Left ventricle myocardium superior (tissue), 1 donor: ENCODE measurements at places on chromosomes 6 and 20.

DNA sequence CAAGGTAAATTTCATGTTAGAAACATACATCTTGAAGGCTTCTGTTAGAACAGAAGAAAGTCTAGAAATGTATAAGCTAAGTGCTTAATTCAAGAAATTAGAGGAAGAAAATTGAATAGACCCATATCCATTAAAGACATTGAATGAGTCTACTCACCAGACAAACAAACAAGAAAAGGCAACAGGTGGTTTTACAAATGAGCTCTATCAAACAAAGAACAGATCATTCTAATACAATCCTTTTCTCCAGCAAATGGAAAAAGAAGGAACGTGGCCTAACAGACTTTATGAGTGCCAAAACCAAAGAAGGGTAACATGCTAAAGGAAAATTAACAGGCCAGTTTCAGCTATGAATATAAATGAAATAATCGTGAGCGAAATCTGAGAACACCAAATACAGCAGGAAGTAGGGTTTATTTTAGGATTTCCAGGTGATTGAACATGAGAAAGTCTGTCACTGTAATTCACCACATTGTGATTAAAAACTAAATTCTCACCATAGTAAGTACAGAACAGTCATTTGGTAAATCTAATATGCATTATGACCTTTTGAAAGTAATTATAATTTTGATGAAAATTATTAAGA is 22.6 kb downstream of the MTHFD1L start:
- no peak for DNase-seq

DNA sequence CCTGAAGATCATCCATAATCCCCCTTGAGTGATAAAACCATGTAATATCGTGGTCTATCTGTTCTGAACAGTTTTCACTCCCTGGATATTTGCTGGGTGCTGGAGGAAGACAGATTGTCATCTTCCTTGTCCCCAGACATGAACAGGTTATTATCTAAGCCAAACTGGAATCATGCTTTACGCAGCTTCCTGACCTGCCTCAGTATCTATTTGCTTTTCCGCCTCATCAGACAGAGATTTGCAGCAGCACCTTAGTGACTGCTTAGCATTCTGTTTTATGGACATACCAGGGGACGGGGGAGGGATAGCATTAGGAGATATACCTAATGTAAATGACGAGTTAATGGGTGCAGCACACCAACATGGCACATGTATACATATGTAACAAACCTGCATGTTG is 124.6 kb downstream of the SLC23A2 start:
- DNase-seq = no peak

DNA sequence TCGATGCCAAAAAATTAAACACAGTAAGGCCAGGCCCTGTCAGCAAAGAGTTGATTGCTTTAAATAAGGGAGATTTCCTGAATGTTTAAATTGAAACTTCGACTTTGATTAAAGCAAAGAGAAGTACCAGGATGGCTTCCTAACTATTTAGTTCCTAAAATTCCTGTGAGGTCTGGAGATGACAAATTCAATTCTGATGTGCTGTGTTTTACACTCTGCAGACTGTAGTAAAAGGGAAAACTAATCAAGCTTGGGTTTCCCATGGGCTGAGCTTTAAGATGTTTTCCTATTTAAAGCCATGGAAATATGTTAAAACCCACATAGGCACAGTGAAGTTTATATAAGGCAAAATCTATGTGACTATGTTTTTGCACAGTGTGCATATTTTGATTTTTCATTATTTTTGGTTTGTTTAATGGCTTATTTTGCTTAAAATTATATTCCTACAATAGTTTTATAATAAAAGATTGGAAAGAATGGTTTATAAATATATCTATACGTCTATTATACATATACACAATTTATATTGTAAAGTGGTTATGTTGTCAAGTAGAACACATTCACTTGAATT is 198.5 kb upstream of the EYA4 start:
- DNase-seq = no peak

DNA sequence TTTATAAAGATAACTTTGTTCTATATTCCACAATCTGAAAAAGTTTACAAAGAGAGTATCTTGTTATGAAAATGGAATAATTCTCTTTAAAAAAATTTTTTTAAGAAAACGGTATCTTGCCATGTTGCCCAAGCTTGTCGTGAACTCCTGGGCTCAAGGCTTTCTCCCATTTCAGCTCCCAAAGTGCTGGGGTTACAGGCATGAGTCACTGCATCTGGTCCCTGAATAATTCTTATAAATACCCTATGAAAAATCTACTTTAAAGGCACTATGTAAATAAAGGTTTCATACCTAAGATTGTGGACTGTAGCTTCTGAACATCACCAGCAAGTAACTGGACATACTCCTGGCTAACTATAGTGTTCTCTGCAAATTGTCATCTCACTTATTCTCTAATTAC is 60.3 kb downstream of the SAMD3 start:
- no peak for DNase-seq

DNA sequence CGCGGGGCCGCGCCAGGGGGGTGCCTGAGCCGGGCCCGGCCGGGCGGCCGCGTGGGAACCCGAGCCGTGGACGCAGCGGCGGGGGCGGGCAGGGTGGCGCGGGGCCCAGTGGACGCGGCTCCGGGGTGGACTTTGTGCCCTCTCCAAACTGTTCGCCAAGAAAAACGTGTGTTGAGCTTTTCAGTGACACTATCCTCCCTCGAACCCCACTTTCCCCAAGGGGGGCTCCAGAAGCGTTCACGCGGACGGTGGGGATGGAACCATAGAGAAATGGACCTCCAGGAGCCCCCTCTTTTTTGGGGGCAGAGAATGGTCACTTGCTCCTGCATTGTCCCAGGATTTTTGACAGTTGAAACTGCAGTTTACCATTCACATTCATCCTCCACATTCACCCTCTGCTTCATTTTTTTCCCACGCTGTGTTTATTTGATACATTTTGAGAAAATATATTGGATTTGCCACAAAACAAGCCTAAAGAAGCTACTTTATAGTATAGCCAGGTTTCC is 2.9 kb upstream of the HIVEP1 start:
- DNase-seq = no peak

GRCh38 chr6:43325876-43326275 is 17.2 kb upstream of the CRIP3 start:
- DNase-seq = no peak

- DNase-seq = no peak
Measured at GRCh38 chr6:132933090-132933489, 118.7 kb downstream of the RPS12 start.

DNA sequence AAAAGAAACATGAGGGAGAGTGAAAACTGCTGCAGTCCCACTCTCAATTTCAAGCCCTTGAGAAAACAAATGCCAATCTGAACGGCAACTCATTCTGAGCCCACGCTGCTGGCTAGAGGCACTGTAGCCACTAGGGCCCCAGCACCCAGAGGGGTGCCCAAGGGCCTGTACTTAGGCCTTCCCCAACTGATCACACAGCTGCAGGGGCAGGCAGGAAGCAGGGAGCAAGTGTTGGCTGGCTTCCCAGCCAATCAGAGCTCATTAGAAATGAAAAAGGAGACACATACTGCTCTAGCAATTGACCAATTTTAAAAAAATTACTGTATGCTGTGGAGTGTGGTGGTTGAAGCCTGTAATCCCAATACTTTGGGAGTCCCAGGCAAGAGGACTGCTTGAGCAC is 3.7 kb upstream of the BEND3 start:
- no peak for DNase-seq

GRCh38 chr6:147639279-147639678 is 130.8 kb downstream of the SAMD5 start:
- no peak for DNase-seq

DNA sequence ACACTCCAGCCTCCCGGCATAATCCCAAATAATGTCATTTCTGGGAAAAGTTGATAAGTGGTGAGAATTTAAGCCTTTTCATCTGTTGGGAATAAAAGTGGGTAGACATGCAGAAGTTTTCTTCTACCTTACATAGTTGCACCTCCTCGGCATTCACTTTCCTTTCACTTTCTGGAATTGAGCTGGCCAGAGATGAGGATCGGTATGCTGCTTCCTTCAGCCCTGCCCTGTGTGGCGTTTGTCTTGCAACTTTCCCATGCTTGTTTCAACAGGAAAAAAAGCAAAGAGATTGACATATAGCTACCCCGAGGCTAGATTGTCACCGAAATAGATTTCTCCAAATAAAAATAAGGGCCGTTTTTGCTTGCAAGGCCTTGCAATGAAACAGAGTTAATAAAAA is 65.8 kb upstream of the JAG1 start:
- DNase-seq = no peak

DNA sequence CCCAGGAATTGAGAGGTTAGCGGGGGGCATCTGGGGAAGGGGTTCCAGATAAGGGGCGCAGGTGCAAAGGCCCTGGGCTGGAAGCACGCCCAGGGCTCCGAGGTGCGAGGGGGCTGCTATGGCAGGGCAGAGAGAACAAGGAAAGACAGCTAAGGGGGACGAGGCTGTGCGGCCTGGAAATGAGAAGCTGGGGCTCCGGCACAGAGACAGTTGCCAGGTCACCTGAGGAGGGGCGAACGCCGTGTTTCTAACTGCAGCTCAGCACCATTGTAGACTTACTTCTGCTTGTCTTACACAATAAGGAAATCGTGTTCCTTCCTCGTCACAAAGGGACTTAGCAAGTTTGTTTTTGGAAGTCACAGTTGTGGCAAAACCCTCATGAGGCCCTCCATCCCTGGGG is 68.9 kb upstream of the TBXT start:
- DNase-seq = no peak

DNA sequence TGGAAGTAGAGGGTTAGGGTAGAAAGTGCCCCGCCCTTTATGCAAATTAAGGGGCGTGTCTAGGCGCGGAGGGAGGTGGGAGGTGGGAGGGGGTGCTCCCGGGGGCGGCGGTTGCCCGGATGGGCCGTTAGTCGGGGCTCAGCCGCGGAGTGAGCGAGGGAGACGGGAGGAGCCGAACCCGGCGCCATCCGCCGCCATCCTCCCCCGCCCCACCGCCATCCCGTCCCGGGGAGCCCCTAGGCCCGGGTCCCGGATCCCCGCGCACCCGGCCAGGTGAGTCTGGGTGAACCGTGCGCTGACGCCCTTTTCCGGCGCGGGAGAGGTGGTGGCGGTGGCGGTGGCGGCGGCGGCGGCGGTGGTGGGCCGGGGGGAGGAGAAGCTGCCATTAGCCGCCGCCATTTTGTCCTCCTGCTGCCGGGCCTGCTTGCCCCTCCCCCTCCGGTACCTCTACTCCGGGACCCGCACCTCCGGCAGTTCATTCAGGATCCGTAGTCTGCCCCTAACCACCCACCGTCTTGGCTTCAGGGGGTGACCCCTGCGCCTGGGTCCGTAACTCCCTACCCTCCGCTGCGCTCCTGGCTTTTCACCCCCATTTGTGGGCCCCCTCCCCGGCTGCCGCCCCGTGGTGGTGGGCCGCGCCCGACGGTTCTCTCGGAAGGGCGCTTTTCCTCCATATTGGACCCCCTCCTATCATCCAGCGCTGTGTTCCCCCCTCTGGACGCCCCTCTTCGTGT is at the start of gene PRRC2A:
Gene PRRC2A, plus strand, starts transcription at position 130 of the 734 bp plus-strand sequence. CDS start 2,075 bp downstream, outside the sequence.
- no peak for DNase-seq

DNA sequence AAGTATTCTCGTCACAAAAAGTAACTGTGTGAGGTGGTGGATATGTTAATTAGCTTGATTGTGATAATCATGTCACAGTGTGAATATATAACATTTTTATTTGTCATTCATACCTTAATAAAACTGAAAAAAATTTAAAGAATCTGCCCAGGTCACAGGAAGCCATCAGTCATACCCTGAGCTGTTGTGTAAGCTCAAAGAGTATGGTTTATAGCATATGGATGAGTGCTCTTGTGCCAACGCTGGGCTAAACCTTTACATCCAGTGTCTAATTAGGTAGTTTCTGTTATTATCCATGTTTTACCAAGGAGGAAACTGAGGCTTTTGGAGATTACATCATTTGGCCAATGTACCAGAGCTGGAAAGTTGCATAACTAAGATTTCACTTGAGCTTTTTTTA is 11.4 kb downstream of the PKIG start:
- DNase-seq = no peak

DNA sequence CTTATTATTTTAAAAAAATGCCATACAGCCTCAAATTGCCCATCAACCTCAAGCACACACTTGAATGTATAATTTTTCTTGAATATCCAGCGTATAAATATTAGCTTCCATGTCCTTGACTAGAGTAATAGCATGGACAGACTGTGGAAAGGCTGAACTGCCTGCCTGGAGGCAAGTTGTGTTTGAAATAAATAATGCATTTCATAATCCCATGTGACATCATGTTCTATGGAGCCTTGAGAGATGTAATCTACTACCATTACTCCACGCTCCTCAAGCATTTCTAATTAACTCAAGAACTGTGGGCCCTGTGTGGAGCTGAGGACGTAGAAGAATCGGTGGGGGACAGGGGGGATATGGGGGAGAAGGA is 94.2 kb downstream of the CDS2 start:
- no peak for DNase-seq

GRCh38 chr6:88161940-88162339 is 4.2 kb downstream of the CNR1 start:
- DNase-seq = no peak

DNA sequence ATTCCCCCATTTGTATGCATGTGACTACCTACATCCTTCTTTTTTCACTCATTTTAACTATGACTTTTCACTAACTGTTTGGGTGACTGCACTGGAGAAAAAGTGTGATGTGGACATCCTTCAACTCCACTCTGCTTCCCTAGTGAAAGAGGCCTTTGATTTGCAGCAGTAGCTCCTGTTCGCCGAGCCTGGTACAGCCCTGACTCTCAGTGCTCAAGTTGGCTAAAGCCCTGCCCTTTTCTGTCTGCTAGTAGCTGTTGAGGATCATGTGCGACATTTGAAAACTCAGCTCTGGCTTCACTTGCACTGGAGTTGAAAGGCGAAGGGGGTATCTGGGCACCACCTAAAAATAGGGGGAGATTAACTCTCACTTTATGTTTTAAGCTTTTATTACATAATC is 42.1 kb downstream of the DAAM2 start:
- DNase-seq = no peak

DNA sequence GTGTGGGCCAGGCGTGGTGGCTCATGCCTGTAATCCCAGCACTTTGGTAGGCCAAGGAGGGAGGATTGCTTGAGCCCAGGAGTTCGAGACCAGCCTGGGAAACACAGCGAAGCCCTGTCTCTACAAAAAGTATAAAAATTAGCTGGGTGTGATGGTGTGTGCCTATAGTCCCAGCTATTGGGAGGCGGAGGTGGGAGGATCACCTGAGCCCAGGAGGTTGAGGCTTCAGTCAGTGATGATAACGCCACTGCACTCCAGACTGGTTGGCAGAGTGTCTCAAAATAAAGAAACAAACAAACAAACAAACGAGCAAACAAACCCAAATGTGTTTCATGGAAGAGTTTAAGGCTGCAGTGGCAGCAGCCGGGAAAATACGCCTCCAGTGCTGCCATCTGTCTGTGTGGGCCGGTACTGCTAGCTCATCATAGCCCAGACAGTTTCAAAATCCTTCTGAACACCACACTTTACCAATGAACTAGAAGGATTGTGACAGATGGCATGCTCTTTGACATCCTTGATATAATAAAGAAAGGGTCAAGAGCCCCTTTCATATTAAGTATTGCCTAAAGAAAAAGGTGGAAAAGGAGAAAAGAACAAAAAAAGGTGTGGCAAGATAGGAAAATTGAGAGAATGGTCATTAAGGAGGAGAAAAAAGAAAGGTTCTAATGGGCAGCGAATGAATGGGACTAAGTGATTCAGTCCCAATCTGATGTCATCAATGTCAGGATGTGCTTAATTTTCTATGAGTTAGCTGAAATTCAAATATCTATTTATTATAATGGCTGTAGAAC is 298.6 kb downstream of the SYNE1 start:
- peak; percentile 76 for DNase-seq
